Naive thymus-derived CD8-positive, alpha-beta T cell (primary cell): ENCODE measurements at places on chromosomes 12 and 14. TPM values are rescaled to one million over a fixed set of nuclear protein-coding genes. Genes with fewer than 3 reads are reported as not detected.

TAS2R7 gene
- not detected for polyA plus RNA-seq

KRT82 gene
- not detected for polyA plus RNA-seq

OTX2 gene
- not detected for polyA plus RNA-seq

ARHGAP9 gene
- 240 TPM for polyA plus RNA-seq

IGFBP6 gene
- polyA plus RNA-seq: 16.9 TPM

BCDIN3D gene
- 6.8 TPM for polyA plus RNA-seq

PLEKHD1 gene
- polyA plus RNA-seq: not detected

SRGAP1 gene
- polyA plus RNA-seq: 0.01 TPM
